Effector CD4-positive, alpha-beta T cell (primary cell): ENCODE measurements at places on chromosomes 5 and 9.

DNA sequence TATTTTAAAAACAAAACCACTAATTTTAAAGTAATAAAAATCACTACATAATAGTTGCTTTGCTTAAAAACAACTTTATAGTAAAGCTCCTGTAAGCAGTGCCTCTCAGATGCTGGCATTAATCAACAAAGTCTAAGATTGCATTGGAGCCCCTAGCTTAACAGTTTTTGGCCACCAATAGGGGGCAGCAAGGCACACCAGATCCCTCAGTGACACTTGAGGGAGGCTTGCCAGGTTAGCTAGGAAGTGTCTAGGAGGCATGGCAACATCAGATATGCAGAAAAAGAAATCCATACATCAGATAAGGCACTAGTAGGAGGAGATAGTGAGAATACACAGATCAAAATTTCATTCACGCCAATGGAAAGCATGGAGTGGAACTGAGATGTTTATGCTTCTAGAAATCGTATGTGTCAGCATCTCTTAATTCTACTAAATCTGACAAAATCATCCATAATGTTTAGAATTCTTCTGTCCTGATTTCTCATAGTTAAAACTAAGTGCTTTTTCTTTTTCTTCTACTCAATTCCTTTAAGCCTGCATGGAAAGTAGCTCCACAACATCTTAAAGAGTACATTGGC, 73.6 kb upstream of the PAM start:
- peak; percentile 34 for DNase-seq

- no peak for DNase-seq
These were observed 36.0 kb upstream of the NOTCH1 start for GRCh38 chr9:136581614-136582447.

- no peak for DNase-seq
These were observed 3.9 kb downstream of the MLLT3 start for GRCh38 chr9:20618361-20618802.

DNA sequence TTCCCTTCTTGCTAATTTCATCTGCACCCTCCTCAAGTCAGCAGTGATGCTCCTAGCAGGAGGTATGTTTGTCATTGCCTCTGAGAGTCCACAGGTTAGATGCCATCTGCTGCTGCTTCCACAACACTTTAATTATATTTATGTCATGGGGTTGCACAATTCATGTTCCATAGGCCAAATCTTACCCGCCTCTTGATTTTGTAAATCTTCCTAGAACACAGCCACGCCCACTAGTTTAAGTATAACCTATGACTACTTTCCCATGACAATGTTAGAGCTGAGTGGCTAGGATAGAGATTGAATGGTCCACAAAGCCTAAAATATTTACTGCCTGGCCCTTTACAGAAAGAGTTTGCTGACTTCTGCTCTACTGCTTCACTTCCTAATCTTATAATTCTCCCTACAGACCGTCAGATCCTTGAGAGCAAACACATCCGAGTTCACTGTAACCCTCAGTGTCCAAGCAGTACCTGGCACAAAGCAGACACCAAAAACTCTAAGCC, 21.1 kb downstream of the LIFR start:
- no peak for DNase-seq

- no peak for DNase-seq
These were observed at the start of gene IFNW1 for GRCh38 chr9:21141427-21141882. IFNW1 (minus strand) TSS chr9:21141832; CDS start chr9:21141570, 262 bp downstream.

DNA sequence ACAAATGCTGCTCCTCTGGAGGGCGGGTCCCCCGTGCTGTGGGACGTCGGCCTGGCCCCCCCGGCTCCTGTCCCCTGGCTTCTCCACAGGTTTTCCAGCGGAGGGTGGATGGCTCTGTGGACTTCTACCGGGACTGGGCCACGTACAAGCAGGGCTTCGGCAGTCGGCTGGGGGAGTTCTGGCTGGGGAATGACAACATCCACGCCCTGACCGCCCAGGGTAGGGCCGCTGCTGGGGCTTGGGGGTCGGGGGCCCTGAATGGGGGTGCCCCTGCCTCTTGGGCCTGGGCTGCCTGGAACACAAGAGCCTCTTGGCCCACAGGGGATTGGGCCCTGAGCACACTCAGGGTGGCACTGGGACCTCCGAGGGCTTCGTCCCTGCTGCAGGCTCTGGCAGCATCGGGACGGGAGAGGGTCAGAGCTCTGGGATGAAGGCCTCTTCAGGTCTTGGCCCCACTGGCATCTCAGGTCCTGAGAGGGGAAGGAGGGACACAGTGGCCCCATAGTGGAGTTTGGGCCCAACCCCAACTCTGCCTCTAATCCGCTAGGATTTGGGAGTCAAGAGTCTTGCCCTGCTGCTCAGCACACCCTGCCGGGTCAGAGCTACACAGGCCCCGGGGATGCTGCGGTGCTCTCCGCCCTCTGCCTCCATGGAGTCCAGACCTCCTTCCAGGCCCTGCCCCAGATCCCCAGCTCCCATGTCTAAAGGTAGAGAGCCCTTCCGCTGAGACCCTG, 5.2 kb downstream of the FCN2 start:
- no peak for DNase-seq
